ENCODE measurements at places on chromosomes 6 and 20. TPM values are rescaled to one million over a fixed set of nuclear protein-coding genes. Genes with fewer than 3 reads are reported as not detected.

DCBLD1 gene
- 41.1 TPM for total RNA-seq

CDH26 gene
- 0.47 TPM for total RNA-seq

GRCh38 chr6:166192136-166192535 lies 24.5 kb upstream of the TBXT start:
- no peak for DNase-seq

DNA sequence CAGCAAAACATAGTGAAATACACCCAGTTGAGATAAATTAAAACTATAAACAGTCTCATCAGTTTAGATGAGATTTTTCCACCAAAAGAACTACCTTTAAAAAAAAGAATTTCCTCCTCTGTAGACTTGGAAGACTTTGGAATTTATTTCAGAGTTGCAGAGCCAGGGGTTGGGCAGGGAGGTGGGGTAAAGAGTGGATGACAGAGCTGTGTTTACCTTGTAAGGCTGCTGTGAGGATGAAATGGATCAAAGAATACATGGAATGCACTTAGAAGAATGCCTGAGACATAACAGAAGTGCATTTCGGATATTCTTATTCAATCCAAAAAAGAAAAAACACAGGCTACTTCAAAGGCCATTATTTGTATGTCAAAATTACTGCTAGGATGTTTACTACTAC lies 6.4 kb upstream of the LY86 start:
- no peak for DNase-seq

- no peak for DNase-seq
Observed at GRCh38 chr20:41786158-41786557, 168.0 kb upstream of the CHD6 start.

DNA sequence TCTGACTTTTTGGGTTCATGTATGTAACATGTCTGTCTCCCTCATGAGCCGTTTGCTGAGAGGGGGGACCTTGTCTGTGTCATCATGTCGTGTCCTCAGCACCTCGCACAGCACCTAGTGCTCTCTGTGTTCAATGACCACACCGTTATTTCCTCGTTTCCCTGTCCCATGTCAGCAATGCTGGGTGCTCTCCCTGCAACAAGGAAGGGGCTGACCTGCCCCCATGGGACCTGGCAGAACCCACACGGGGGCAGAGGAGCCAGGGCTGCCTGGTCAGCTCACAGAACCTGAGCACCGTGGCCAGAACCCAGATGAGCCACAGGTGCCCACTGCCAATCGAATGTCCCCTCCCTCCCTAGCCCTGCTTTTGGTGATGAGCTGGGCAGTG lies 7.3 kb downstream of the ADA start:
- no peak for DNase-seq
